ENCODE measurements at places on chromosomes 3 and 15.

GRCh38 chr3:192077795-192078497 lies 617.0 kb downstream of the PYDC2 start:
- no peak for DNase-seq

DNA sequence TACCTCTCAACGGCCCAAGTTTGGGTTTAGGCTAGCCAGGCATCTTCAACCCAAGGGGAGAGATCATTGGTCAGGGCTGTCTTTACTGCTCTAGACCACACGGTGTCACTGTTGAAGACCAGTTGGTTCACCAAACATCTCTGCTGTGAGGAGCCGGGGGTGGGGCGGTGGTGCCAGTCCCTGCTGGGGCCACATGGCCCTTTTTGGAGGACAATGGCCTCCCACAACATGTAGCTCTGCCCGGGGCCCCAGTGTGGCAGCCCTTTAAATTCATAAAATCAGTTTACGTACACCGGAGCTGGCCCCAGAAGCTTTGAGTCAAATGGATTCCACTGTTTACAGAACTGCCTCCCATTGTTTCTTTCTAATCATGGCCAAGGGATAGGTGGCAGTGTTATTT lies 19.1 kb upstream of the TM4SF18 start:
- no peak for DNase-seq

DNA sequence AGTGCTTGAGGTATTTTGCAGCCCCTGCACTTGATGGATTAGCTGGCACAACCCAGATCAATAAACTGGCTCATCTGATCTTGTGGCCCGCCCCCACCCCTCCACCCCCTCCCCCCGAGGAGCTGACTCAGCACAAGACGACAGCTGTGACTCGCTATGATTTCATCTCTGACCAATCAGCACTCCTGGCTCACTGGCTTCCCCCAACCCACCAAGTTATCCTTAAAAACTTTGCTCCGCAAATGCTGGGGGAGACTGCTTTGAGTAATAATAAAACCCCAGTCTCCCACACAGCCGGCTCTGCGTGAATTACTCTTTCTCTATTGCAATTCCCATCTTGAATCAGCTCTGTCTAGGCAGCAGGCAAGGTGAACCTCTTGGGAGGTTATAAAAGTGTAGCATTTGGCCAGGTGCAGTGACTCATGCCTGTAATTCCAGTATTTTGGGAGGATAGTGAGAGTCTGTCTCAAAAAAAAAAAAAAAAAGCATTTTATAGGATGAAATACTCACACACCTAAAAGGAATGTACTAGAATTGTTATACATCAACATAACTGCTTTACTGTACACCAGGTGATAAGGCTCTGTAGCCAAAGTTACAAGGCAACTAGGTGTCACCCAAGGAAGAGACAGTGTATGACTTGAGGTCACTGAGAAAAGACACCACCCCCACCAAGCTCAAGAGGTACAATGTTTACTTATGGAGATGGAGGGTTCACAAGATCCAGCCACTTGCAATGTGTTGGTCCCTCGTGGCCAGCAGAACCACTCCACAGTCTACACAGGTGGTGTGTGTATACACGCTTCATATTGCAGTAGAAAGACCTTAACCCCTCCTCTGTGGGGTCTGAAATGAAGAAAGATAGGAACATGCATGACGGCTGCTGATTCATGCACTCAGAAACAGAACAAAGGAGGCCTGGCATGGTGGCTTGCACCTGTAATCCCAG lies 8.6 kb downstream of the ZNF445 start:
- no peak for DNase-seq

DNA sequence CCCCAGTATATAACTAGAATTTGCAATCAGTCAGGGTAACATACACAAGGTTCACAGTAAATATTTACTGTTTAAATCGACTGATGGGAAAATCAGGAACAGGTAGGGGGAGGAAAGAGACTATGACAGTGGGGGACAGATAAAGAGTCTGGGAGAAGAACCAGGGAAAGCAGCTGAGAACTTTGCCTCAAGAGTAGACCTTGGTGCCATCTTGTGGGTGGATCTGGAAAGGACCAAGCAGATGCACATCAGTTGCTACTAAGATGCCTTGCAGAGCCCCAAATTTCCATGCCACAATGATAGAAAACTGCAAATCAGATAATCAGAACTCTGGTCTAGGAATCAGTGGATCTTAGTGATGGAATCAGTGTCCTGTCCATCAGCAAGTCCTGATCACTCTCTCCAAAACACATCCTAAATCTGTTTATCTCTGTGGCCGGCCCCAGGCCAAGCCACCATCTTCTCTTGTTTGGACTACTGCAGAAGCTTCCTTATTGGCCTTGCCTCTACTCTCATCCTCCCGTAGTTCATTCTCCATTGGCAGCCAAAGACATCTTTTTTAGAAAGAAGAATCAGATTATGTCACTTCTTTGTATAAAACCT lies 62.7 kb downstream of the PDE8A start:
- DNase-seq: peak; percentile 33

- DNase-seq: no peak
Measured at GRCh38 chr3:31086698-31087097, 192.2 kb upstream of the GADL1 start.

GRCh38 chr3:186971578-186971977 lies 41.3 kb downstream of the ST6GAL1 start:
- DNase-seq: no peak
